ENCODE measurements at places on chromosomes 4 and X. TPM values are rescaled to one million over a fixed set of nuclear protein-coding genes. Genes with fewer than 3 reads are reported as not detected.
A peak's percentile ranks its signal among the peaks of the same experiment; 100 is the strongest.

DNA sequence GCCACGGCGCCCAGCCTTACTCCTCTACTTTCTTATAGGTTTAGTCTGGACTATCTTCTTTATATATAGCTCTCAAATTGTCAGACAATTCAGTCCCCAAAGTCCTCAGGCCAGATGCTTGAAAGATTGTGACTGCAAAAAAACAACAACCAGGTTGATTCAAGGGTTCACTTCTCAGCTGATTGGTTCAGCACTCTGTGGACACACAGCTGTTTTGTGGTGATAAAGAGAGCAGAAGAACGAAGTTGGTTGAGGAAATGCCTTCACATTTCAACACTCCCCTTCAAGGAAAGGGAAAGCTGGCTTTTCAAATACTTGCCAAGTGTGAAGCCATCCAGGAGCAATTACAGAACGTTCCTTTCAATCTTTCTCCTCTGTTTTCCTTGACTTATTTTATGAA is 166.8 kb downstream of the SHROOM3 start:
- DNase-seq: peak; percentile 56
- no peaks in the 10 kb centered on the region for H3K36me3 ChIP-seq
- H3K27me3 ChIP-seq: no peaks in the 10 kb centered on the region

GRCh38 chr4:38482696-38483095 is 181.3 kb upstream of the KLF3 start:
- no peak overlapping the region for H3K27ac ChIP-seq
- H3K4me1 ChIP-seq: no peaks in the 10 kb centered on the region

GRCh38 chrX:31435592-31435991 is 363.8 kb upstream of the FTHL17 start:
- H3K27me3 ChIP-seq: no peaks in the 10 kb centered on the region
- peak; percentile 22 for DNase-seq

Gene CENPVL2
- not detected for total RNA-seq

DNA sequence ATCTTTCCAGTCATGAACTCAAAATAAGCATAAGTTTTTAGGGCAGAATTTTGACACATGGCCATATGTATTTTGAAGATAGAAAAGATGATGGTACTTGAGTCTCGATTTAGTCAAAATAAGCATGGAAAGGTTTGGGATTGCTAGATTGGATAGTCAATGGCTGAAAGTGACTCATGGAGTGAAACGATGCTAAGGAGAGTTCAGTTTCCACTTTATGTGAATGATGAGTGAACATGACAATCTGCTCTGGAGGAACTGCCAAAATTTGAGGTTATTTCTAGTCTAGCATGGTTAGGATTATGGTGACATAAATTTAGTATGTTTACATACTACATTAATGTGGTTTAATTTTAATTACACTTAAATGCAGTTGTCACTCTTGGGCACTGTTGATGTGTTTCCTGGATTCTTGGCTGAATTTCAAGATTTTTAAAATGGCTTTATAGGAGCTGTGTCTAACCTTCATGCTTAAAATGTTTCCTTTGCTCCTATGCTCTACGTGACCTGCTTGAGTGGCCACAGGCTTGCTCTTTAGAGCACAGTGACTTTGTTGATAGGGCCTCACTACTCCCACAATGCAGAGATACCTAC is 17.1 kb downstream of the DDX3X start:
- H3K27me3 ChIP-seq: no peaks in the 10 kb centered on the region
- H3K36me3 ChIP-seq: peaks cover 31% of the 10 kb centered on the region
- peaks cover 2% of the 10 kb centered on the region for H3K4me1 ChIP-seq
- no peak overlapping the region for H3K27ac ChIP-seq

DNA sequence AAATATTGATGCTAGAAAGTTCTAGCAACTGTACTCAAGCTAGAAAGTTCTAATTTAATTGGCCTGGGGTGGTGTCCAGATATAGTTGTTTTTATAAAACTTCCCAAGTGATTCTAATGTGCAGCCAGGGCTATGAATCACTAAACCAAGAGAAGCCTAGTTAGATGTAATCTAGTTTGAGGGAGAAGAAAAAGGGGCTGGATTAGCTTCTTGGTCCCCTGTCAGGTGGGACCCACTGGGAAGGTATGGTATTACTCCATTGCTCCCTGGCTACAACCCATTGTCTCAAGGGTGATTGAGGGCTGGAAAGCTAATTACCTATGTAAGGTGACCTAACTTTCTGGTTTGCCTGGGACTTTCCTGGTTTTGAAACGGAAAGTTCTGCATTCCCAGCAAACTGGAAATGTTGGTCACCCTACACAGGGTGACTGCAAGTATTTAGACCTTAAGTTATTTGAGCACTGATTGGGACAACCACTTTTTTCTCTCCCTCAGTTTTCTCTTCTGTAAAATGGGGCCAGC is 23.9 kb upstream of the MSN start:
- no peaks in the 10 kb centered on the region for H3K36me3 ChIP-seq
- no peaks in the 10 kb centered on the region for H3K27me3 ChIP-seq
- H3K4me3 ChIP-seq: no peak overlapping the region
- DNase-seq: peak; percentile 10

- no peaks in the 10 kb centered on the region for H3K36me3 ChIP-seq
- H3K27me3 ChIP-seq: no peaks in the 10 kb centered on the region
- H3K4me1 ChIP-seq: peaks cover 2% of the 10 kb centered on the region
- H3K4me3 ChIP-seq: no peak overlapping the region
These were observed 25.4 kb downstream of the ARFIP1 start for GRCh38 chr4:152805071-152805650.

- no peaks in the 10 kb centered on the region for H3K27me3 ChIP-seq
- H3K4me3 ChIP-seq: no peak overlapping the region
- no peaks in the 10 kb centered on the region for H3K36me3 ChIP-seq
- no peak for DNase-seq
These were observed 351.8 kb upstream of the GNPDA2 start for GRCh38 chr4:45078201-45078600.

Gene CXCL10
- 0.28 TPM for total RNA-seq

Gene SLC34A2
- total RNA-seq: not detected

GRCh38 chrX:76127341-76127740 is 45.5 kb upstream of the PBDC1 start:
- no peak for DNase-seq
- H3K4me1 ChIP-seq: no peaks in the 10 kb centered on the region
- H3K27ac ChIP-seq: no peak overlapping the region
- H3K4me3 ChIP-seq: no peak overlapping the region

GRCh38 chrX:67105758-67106116 is 438.1 kb upstream of the AR start:
- H3K4me1 ChIP-seq: no peaks in the 10 kb centered on the region
- H3K27me3 ChIP-seq: no peaks in the 10 kb centered on the region
- no peak for DNase-seq

- H3K27ac ChIP-seq: no peak overlapping the region
- no peaks in the 10 kb centered on the region for H3K36me3 ChIP-seq
- peaks cover 9% of the 10 kb centered on the region for H3K4me1 ChIP-seq
These were observed 90.1 kb upstream of the MAPK10 start for GRCh38 chr4:86449746-86450588.

DNA sequence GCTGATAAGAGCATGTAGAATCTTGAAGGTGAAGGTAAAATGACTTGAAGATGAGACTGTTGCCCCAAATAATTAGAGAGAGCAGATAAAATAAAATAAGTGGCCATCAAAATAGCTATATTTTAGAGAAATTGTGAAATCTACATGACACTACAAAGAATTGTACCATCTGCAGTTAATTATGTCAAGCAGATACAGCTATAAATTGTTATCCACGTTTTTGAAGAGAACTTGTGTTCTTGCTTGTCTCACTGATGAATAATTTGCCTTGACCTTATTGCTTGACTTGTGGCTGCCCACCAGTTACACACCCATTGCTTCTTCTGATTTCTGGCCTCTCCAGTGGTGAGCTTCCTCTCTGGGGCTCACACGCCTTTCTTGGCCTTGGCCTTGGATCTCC is 75.8 kb upstream of the TNIP3 start:
- no peak overlapping the region for H3K27ac ChIP-seq
- H3K36me3 ChIP-seq: no peaks in the 10 kb centered on the region
- H3K4me1 ChIP-seq: no peaks in the 10 kb centered on the region

Measured in IMR-90 (cell line).